ENCODE measurements at places on chromosomes 12 and 14.

- no peak for DNase-seq
These were observed 108.6 kb upstream of the FLRT2 start for GRCh38 chr14:85421186-85421877.

DNA sequence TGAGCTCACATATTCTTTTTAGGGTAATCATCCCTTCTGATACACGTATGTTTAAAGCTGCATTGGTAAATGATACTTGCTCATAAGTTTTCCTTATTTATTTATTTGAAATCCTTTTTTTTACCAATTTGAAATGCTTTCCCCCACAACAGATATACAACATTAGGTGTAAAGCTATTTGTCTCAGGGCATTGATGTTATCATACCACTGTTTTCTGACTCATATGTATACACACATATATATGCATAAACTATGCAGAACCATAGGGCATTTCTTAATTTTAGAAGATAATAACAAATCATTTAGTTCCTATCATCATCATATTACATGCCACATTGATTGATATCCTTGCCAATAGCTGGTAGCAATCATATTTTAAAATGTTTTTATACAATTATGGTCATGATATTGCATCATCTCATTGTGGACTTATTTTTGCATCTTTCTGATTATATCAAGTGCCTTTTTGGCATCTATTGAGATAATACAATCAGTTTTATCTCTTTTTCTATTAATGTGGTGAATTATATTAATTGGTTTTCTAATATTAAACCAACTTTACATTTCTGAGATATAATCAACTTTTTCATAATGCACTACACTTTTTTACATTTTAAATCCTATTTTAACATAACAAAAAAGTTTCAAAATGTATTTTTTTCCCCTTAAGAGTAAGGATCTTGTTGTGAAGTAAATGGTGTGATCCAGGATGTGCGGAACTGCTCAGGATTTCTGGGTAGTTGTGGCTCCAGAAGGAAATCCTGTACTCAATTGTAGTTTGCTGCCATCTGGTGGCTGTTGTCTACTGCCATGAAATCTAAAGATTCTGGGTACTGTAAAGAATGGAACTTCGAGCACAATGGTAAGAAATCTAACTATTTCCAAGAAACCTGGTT, 16.7 kb downstream of the OR9K2 start:
- DNase-seq = peak; percentile 31

DNA sequence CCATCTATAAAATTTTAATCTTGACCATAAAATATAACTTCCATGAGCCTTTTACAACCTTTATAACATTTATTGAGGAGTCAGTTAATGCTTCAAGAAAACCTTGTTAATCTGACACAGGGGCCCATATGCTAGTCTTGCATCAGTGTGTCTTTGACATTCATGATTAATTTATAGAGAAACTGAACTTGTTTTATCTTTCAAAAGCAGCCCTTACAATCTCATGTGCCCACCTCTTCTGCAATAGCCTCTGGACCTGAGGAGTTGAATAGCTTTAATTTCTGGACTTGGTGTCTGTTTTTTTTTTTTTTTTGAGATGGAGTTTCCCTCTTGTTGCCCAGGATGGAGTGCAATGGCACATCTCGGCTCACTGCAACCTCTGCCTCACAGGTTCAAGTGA, 8.6 kb upstream of the LPCAT3 start:
- DNase-seq = no peak

DNA sequence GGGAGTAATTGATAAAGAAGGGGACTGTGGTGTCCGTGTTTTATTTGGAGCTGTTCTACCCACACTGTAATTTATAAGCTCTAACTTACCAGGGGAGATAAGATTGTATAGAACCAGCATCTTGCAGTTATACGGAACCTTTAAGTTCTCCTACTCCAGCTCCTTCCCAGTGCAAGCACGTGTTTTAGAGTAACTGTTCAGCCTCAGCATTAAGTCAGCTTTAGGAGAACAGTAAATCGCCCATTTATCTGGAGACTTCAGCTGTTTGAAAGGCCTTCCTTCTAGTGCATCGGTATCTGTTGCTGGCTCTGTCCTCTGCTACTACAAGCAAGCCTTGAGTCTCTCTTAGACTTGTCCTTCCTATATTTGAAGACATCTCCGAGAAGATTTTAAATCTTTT, 95.6 kb downstream of the ETV6 start:
- DNase-seq = no peak

DNA sequence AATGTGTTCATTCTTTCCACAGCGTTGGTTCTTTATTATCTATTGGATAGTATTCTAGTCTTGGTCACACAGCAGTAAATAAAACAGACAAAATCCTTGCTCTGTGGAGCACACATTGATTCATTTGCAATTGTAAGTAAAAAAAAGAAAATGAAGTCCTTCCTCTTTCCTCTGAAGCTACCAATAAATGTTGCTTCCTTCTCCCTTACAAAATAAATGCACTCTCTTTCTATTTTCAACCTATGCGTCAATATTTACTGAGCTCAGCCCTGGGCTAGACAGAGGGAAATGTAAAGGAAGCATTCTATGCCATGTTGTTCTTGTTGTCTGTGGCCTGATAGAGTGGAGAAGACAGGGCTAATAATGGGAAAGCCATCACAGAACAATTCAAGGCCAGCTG, 2.9 kb downstream of the ABHD12B start:
- DNase-seq = no peak

DNA sequence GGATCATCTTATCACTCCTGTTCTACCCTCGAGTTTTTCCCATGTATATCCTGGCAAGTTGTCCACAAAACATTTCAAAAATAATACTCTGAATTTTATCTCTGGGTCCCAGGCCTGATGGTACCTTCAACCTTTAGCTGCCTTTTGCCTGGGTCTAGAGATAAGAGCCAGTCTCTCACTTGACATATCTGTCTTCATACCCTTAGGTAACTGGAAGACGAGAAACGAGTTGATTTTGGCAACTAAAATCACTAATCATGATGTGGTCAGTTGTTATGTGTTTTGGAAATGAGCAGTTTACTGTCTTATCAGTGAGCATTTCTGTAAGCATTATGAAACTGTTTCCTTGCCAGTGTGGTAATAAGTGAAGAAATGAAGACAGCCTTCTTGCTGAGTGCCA, 6.3 kb downstream of the RNF10 start:
- no peak for DNase-seq
